ENCODE measurements at places on chromosomes 13 and 19. TPM values are rescaled to one million over a fixed set of nuclear protein-coding genes. Genes with fewer than 3 reads are reported as not detected.

Gene ZNF99
- 0.04 TPM for polyA plus RNA-seq

Gene JAK3
- 0.99 TPM for polyA plus RNA-seq

Gene DOCK6
- 25.6 TPM for polyA plus RNA-seq

Gene ANGPTL8
- 10.2 TPM for polyA plus RNA-seq

Gene GARIN5A
- polyA plus RNA-seq: 1.1 TPM

Gene SYCN
- not detected for polyA plus RNA-seq

Gene EFNA2
- polyA plus RNA-seq: not detected

- DNase-seq: no peak
Measured at GRCh38 chr19:17327654-17328516, 6.8 kb downstream of the ANO8 start.

GRCh38 chr19:19416280-19416679, 10.8 kb downstream of the GATAD2A start:
- DNase-seq: no peak

DNA sequence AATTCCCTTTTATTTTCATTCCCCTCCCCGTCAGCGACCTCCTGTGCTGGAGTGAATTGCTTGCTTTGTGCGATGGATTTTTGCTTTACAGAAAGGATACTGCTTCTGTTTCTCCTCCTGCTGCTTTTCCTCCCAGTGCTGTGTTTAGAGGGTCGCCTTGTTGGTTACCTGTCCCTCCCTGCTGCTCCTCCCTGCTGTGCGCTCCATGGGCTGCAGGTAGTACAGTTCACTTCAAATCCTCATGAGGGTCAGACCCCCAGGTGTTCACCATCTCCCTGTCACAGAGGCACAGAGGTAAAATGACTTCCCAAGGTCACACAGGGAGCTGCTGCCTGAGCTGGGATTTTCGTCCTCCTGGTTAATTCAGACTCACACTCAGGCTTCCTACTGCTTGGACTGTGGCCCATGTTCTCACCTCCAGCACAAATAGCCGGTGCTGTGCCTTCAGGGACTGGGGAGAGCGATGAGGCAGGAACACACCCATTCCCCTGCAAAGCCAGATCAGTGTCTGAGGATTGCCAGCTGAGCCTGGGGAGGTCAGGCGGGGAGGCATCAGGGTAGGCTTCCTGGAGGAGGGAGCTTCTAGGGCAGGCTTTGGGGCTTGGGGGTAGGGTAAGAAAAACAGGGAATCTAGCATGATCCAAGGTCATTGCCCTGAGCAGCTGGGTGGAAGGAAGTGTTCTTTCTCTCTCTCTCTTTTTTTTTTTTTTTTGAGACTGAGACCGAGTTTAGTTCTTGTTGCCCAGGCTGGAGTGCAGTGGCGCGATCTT, 14.4 kb downstream of the BICRA start:
- DNase-seq: no peak

- DNase-seq: no peak
Measured at GRCh38 chr13:99386495-99386894, 79.3 kb upstream of the GPR183 start.

GRCh38 chr19:56111601-56112312, 9.3 kb downstream of the ZNF787 start:
- DNase-seq: peak; percentile 73

DNA sequence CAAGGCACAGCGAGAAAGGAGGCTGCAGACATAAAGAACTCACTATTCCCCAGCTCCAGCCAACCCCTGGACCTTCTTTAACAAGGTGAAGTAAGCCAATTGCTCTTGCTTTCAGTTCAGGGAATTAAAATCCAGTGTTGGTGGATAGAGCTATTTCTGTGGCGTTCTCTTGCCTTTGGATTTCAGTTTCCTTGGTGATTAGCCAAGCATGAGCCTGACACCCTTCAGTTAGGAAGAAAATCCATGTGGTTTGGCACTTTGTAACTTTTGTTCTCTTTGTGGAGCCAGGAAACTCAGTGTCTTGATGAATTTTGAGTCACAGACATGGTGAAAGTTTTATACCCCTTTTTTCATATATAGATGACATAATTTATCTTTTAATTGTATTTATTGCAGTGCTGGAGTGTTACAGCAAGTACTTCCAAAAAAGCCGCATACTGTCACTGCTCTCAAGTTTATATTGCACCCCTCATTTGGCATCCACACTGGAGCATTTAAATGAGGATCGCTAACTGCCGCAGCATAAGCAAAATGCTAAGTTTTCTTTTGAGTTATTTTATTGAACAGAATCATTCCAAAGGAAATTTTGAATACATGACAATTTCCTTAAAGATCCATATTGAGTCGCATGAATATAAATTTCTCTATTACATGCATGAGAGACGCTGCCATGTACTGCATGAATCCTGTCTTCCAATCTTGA, 406.8 kb downstream of the MYO16 start:
- no peak for DNase-seq

DNA sequence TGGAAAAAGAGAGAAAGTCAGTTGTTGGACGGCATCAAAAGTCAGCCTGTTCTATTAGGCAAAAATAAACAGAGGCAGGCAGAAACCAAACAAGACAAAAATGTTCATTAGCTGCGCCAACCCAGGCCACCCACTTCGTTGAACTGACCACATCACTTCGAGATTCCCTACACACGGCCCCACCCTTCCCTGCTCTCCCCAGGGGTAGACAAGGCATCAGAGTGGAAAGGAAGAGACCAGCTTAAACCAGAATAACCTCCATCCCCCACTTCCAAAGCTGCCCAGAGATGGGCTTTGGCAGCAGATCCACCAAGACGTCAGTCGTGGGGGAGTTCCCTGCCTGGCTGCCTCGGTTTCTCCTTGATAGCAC, 204.6 kb upstream of the TSHZ3 start:
- DNase-seq: no peak

GRCh38 chr13:39257642-39258041, 219.4 kb downstream of the NHLRC3 start:
- DNase-seq: peak; percentile 54

- no peak for DNase-seq
Measured at GRCh38 chr13:95564091-95564490, 11.6 kb downstream of the CLDN10 start.

DNA sequence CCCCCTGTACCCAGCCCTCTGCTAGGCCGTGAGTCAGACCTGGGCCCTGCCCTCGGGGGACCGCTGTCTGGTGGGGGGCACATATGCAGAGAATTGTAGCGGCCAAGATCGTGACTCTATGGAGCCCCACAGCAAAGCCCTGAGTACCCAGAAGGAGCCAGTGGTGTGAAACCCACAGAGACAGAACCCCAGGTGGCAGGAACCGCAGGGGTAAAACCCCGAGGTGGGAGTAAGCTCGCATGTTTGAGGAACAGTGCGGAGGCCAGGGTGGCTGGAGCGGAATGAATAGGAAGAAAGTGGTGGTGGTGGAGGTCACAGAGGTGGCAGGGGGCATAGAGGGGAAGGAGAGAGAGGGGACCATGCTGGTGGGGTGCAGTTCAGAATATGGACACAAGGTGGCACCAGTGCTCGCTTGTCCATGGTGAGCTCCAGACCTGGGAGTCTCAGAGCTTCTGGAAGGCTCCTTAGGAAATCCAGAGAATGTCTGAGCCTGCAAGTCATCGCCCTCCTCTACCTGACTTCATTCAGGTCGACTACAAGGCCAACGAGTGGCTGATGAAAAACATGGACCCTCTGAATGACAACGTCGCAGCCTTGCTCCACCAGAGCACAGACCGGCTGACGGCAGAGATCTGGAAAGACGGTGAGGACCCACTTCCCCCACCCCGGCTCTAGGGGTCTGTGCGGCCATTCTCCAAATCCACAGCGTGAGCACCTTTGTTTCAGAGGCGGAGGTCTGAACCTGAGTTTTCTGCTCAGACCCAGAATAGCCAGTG, 48.9 kb downstream of the MYH14 start:
- DNase-seq: no peak

Data from heart left ventricle (tissue), 16 donors.